Activated gamma-delta T cell (primary cell): ENCODE measurements at places on chromosomes 4 and X.

GRCh38 chr4:79296768-79297428 lies 29.0 kb downstream of the NAA11 start:
- DNase-seq = no peak

DNA sequence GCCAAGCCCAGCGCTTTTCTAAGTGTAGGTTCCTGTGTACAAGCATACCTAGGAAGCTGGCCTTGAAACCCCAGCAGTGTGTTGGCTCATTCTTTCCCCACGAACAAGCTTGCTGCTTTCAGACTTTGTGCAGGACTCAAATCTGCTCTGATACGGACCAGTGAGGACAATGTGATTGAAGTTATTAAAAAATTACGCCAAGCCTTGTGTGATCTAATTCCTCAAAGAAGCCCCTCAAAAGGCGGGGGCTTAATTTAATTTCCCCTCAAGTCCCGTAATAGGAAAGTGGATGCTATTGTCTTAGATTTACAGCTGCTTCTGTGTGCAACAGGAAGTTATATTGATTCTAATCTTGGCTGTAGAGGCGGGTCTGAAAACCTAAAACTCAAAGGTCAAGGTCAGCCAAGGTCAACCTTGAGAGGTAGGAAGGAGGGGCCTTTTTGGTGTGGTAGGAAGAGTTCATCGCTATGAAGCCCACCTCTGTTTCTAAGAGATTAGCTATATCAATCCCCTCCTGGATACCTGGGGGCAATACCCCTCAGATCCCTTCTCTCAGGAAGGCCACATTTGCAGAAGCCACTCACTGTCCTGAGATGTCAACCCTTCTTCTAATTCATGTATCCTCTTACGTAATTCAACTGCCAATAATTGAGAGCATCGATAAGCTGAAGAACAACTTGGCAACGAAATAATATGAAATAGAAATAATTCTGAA lies 45.1 kb downstream of the TBC1D9 start:
- no peak for DNase-seq

DNA sequence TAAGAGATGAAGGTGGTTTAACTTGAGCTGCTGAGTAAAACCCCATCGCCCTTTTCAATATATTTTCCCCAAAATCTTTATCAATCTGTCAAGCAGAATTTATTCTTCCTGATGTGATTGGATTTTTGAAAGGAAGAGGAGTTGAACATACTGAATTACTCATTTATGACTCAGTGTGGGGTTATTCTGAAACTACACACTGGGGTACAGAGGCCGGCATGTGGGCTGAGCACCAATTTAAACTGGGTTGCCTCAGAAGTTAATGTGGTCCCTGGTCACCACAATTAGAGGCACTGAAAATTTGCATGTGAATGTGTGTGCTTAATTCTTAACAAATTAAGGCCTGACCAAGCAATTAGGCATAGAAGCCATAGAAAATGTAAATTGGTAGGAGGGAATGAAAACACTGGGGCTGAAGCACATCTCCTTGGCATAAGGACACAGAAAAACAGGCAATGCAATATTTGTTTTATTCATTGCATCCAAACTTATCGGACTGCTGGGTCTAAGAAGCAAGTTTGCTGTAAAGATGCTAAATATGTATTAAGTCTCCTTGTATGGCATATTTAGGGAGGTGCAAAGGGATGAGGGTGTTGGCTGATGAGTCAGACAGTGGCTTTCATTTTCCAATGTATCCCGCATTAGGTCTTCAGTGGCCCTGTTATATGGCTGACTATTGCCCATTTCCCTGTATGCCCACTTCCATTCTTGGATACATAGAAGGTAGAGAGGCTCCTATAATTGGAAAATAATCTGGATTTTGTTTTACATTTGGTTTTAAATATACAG lies 170.9 kb downstream of the IL15 start:
- no peak for DNase-seq

GRCh38 chr4:76591992-76592391 lies 157.0 kb downstream of the SHROOM3 start:
- no peak for DNase-seq

GRCh38 chr4:185464183-185464582 lies 7.3 kb downstream of the CCDC110 start:
- no peak for DNase-seq

- no peak for DNase-seq
Observed at GRCh38 chrX:136220540-136220939, 30.7 kb downstream of the MAP7D3 start.
